ENCODE measurements at places on chromosomes 12 and 14.

GRCh38 chr12:131030472-131031328 lies 77.0 kb downstream of the ADGRD1 start:
- DNase-seq, result no peak

DNA sequence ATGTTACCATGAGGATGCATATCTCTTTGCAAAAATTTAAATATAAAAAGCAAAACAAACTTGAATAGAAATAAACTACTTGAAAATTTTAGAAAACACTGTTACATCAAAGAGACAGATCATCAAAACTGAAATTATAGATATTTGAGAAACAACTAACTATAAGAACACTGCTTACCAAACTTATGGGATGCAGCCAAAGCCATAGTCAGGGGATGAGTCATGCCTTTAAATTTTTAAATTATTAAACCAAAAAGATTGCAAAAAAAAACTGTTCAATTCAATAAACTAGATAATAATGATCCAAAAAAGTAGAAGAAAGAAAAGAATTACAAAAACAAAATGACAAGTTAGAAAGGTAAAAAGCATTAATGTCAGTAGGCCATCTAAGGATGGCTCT lies 7.5 kb downstream of the BDKRB2 start:
- DNase-seq, result no peak

DNA sequence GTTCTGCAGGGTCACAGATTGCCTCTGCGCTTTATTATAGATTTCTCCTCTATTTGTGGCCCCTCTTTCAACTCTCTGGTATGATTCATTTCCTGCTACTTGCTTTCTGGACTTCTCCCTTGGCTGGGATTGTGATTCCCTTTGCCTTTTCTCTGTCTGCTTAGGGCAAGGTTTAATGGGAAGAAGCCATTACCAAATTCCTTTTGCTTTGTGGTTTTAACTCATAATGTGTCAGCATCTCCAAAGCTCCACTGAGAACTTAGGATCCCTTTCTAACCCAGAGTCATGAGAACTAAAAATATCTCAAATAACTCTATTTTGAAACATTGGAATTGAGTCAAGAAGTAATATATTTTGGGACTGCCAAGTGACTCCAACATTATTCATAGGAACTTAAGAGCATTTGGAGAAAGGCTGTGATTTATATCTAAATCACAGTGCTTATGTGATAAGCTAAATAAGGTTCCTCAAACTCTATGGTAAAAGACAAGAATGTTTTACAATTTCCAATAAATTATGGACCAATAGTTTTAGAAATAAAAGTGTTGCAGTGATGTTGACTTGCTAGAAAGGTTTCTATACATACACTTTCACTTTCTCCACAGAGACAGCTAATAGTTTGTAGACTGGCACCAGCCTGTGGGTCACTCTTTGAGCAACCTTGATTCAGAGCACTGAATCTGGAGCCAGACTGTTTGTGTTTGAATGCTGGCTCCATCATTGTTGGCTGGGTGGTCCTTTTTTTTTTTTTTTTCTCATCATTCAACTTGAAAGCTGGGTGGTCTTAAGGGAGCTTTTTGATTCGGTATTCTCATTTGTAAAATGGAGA lies 93.9 kb downstream of the DACT1 start:
- DNase-seq, result no peak

- DNase-seq, result no peak
Observed at GRCh38 chr12:69468237-69469026, 1.8 kb upstream of the FRS2 start.

- no peak for DNase-seq
Observed at GRCh38 chr14:85731186-85731585, 201.2 kb downstream of the FLRT2 start.

- DNase-seq, result no peak
Observed at GRCh38 chr12:51887476-51888315, at the start of gene ANKRD33. Gene ANKRD33, plus strand, starts transcription at chr12:51888103. Its CDS starts 84 bp downstream, at chr12:51888187.

- DNase-seq, result peak; percentile 92
Observed at GRCh38 chr14:24160850-24161804, at the start of gene IRF9. Gene IRF9, plus strand, starts transcription at chr14:24161265. Its CDS starts 880 bp downstream, at chr14:24162145.

DNA sequence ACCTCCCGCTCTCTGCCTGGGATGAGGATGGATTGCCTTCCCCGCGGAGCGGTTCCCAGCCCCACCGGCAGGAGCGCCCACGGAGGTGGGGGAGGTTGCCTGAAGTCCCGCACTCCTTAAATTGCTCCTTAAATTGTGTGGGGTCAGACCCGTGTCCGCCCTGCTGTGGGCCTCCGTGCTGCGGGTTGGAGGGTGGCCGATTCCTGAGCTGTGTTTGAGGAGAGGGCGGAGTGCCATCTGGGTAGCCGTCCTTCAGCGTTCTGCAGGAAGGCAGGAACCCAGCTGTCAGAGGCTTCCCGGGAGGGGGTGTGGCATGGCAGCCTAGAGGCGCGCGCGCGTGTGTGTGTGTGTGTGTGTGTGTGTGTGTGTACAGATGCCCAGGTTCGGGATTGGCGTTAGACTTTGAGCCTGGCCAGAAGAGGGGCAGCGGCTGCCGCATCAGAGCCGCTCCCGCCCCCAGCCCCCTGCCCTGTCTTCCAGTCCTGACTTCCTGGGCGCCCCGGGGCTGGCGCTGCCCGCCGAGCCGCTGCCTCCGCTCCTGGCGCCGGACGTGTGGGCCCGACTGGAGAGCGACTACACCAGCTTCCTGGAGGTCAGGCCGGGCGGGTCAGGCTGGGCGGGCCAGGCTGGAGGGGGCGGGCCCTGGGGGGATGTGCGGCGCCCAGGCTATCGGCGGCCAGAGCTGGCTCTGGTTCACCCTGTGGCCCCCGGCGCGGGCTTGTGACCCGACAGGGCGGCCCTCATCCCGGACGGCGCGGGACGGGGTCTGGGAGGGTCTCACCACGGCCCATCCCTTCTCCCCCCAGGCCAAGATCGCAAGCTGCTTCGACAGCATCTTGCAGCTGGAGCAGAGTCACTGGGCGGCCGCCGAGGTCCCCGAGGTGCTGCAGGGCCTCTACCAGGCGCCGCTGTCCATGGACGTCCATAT lies 9.2 kb downstream of the EXOC3L4 start:
- DNase-seq, result no peak

- no peak for DNase-seq
Observed at GRCh38 chr14:85528897-85529631, 880 bp upstream of the FLRT2 start.

GRCh38 chr12:45089411-45090075 lies 38.6 kb upstream of the DBX2 start:
- no peak for DNase-seq

GRCh38 chr14:74140374-74140850 lies 55.7 kb downstream of the LIN52 start:
- DNase-seq, result peak; percentile 54

DNA sequence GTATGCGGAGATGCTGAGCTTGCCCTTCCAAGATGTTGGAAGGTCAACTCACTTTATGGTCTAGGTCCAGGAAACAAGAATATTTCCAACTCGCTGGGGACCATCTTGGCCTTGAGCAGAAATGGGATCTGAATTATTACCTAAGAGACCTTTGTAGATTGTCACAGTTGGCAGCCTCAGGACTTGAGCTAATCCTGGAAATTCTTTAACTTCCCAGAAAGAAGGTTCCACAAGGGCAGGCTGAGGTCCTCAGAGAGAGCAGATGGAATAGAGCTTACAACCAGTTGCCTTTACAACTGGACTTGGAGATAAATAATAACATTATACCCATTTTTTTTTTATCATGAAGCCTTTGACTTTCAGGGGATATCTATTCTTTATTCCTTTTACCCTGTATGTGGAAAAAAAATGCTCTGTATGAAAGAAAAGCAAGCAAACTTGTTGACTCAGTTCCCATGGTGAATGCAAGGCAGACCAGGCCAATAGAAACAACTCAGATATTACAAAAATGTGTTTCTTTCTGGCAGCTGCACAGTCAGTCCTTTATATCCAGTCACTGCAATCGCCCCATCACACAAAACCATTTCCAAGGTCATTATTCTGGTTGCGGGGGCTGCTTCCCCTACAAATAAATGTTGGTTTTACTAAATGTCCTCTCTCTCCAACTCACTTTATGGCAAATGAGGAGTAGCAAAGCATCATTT lies 401.4 kb downstream of the ZFP36L1 start:
- DNase-seq, result no peak

GRCh38 chr12:132146772-132147422 lies 2.6 kb downstream of the NOC4L start:
- DNase-seq, result no peak

GRCh38 chr12:64691795-64692583 lies 67.2 kb downstream of the GNS start:
- peak; percentile 38 for DNase-seq

- peak; percentile 38 for DNase-seq
Observed at GRCh38 chr14:59213368-59214315, 25.2 kb downstream of the DAAM1 start.

- DNase-seq, result peak; percentile 55
Observed at GRCh38 chr14:91059576-91060350, 678 bp downstream of the RPS6KA5 start.

DNA sequence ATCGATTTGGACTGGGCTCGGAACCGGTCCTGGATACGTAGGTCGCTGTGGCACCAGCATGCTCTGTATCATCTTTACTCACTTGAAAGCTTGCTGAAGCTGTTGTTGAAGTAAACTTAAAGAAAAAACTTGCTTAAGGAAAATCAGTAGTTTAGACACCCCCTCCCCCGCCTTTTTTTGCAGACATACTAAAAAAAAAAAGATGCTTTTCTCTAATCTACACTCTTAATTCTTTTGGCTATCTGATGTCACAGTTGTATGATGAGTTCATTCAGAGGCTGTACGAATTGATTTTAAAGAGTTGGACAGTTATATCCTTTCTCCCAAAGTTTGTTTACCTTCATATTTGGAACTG lies 865 bp downstream of the FRS2 start:
- no peak for DNase-seq

DNA sequence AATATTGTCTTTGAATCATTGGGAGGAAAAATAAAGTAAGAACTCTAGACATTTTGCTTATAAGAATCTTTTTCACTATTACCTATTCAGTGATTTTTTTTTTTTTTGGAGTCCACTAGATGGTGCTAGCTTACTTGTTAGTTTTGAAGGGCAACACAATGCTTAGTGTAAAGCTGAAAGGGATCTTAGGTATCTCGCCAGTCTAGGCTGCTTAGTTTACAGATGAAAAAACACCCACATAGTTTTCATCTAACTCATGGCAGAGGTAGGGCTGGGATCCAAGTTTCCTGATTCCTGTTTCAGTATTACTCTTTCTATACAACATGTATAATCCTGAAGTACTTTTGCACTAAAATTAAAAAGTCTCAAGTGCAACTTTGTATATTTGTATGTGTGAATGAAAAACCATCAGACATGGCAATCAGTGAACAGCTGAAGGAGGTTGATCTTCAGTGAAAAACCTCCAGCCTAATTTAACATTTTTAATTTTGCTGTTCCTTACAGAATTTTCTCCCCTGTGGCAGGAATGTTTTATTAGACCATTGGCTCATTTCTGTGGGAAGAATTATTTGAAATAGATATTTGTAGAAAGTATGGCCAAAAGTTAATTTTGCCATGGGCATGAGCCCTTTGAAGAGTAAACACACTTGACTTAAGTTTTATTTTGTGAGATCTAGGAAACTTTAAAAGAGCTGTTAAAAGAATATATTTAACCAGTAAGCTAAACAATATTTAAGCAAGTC lies 40.7 kb downstream of the LRRIQ1 start:
- DNase-seq, result peak; percentile 41

DNA sequence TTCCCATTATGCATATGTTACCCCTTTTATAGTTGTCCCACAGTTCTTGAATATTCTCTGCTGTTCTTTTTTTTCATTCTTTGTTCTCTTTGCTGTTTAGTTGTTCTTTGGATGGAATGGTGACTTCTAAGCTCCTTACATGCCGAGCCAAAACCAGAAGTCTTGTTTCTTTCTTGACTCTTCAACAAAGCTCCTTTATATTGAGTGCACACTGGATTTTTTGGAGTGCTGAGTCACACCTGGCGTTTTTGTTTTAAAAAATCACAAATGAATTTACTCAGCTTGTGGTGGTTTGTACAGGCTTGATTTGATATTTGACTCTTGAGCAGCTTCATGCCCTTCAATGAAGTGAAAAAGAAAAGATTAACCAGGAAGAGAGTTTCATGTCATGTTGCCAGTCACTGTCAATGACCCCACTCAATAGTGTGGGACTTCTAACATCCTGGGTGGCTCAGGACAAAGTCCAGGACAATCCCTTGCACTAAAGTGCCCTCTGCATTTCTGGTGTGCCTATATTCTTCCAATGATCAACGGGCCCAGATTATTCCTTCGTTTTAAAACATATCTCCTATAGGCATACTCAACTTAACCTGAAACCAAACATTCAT lies 112.4 kb upstream of the SLC38A4 start:
- no peak for DNase-seq

GRCh38 chr14:69685716-69686115 lies 74.3 kb downstream of the SUSD6 start:
- no peak for DNase-seq

GRCh38 chr12:57381693-57382220 lies 49.1 kb downstream of the R3HDM2 start:
- no peak for DNase-seq

- no peak for DNase-seq
Observed at GRCh38 chr12:51971679-51972421, 20.4 kb downstream of the ACVR1B start.

- no peak for DNase-seq
Observed at GRCh38 chr14:96098999-96099335, 59.8 kb downstream of the C14orf132 start.

- DNase-seq, result no peak
Observed at GRCh38 chr12:114555451-114555850, 128.5 kb downstream of the TBX3 start.

GRCh38 chr12:25943940-25944339 lies 14.5 kb upstream of the RASSF8 start:
- DNase-seq, result no peak

DNA sequence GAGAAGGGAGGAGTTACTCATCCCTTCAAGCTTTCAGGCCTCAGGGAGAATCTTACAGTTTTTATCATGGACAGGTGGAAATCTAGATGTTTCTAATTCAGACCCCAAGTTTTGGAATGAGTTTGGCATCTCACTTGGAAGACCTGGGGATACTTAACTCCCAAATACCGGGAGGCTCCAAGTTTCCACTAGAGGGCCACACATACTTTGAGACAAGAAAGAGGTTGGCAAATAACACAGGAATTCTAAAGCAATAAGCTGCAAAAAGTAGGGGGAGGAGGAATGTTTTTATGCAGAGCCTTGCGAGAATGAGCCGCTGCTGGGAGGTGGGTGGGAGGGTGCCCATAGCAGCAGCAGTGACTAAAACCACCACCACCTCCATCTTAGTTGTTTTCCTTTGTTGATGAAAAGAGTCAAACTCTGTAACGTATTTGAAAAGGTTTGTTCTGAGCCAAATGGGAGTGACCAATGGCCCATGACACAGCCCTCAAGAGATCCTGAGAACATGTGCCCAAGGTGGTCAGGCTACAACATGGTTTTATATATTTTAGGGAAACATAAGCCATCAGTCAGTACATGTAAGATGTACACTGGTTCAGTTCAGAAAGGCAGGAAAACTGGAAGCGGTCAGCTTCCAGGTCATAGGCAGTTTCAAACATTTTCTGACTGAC lies 34.2 kb upstream of the RNASE1 start:
- DNase-seq, result peak; percentile 43

DNA sequence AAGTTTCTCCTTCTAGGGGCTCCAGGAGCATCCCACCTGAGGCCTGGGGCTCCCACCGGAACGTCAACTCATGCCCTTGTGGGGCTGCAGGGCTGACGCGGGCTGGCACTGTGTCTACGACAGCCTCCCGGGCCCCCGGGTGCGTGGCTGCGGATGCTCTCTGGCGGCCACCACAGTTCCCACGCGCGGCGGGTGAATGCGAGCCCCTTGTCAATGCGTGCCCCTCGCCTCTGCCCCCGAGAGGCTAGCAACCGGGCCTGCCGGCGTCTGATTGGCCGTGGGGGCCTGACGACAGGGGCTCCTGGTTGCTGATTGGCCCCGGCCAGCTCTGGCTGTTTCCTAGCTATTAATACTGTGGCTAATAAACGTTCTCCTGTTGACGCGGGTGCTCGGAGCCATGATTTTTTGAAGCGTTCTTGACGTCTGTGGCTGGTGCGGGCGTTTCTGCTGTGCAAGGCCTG lies 1.8 kb upstream of the MEG3 start:
- no peak for DNase-seq

All from HEK293T (cell line).